ENCODE measurements at places on chromosomes 3 and 15.

- no peak for DNase-seq
These were observed 23.1 kb downstream of the SCAP start for GRCh38 chr3:47452453-47453215.

DNA sequence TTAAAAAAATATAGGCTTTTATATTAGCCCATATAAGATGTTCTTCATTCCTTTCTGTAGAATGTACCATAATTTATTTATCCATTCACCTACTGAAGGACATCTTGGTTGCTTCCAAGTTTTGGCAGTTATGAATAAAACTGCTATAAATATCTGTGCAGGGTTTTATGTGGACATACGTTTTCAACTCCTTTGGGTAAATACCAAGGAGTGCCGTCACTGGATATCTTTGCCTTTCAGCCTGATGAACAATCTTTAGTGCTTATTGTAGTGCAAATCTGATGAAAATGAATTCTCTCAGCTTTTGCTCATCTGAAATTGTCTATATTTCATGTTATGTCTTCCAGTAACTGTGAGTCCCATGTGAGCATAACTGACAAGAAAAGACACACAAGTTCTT is 26.6 kb upstream of the BLM start:
- DNase-seq, result no peak

DNA sequence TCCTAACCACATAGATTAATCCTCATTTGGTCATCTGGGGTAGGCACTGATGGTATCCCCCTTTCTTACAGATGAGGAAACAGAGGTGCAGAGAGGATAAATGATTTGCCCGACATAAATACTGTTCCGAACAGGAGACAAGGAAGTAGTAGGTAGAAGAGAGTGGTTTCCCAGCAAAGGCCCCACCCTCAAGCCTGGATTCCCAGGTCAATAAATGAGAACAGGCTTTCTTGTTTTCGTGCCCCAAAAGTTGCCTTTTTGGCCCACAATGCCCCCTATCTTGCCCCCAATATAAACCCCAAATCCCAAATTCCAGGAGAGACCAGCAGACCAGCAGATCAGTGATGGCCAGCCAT is 125.5 kb upstream of the PRR20G start:
- no peak for DNase-seq

GRCh38 chr3:71454512-71455403 is 128.8 kb downstream of the FOXP1 start:
- DNase-seq, result no peak

DNA sequence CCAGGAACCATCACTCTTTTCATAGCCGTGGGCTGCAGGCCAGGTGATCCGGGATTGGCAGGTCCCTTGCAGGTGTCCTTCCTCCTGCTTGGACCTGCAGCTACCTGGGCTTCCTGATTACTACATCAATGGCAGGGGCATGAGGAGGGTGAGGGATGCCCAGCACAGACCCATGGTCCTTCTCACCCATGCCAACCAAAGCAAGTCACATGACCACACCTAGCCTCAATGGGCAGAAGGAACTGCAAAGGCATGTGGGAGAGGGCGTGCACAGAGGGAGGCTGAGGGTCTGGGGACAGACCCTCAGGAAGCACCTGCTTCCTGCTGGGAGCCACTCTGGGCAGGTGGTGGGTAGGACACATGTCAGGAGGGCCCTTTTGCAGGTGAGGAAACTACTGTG is 105.2 kb downstream of the NUP210 start:
- DNase-seq, result no peak

GRCh38 chr3:6179761-6180160 is 681.2 kb upstream of the GRM7 start:
- DNase-seq, result no peak

DNA sequence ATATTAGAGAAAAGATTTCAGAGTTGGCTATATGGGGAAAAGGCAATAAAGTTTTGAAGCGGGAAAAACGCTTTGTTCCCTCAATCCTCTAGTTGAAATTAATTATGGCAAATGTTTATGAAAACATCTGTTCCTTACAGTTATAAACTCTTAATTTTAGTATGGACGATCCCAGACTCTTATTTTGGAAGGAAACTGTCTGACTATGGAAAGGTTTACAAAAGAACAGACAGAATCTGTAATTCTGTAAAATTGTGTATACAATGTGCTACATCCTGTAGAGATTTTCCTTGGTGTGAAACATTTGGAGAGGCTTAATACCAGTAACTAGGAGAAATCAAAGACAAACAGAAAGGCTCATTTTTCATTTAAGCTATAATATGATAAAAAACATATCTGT is 311.8 kb downstream of the TBC1D5 start:
- no peak for DNase-seq

- DNase-seq, result no peak
These were observed 215.8 kb downstream of the AGBL1 start for GRCh38 chr15:86295511-86295910.

DNA sequence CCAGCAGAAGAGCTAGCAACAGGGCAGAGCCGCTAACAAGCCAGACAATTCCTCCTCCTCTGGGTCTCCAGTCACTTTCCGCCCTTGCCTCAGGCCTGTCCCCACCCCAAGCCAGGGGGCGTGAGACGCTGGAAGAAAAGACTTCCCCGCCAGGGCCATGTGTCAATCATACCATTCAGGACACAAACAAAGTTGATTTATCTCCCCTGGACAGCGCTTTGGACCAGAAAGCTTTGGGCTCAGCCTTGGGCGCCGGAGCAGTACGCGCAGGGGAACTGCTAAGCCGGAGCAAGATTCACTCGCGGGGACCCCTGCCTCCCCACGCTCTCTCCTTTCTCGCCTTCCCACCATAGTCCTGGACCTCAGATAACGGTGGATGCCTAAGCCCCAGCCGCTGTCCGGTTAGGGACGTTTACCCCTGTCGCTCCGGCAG is 479 bp downstream of the LRRC2 start:
- DNase-seq, result no peak

DNA sequence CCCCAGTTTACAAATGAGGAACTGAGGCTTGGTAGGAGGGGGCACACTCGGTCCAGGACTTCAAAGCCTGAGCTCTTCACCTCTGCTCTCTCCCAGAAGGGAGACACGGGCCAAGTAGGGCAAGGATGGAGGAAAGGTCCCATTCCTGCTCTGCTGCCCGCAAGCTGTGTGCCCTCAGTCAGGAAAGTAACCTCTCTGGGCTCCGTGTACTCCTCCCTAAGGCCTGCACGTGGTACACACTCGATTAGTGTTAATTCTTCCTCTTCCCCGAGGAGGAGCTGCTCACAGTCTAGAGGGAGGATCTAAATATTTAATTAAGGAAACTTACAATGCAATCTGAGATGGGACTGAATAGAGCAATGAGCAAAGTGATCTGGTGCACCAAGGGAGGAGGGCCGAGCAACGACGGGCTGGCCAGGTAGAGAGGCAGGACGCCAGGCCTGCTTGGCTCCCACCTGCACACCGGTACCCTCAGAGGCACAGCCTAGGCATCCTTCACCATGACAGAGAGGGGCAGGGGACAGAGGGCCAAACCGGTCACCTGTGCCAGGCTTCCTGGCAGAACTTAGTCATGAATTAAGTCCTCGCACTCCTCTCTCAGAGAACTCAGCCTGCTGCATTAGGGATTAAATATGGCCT is 47.2 kb upstream of the IQSEC1 start:
- no peak for DNase-seq

DNA sequence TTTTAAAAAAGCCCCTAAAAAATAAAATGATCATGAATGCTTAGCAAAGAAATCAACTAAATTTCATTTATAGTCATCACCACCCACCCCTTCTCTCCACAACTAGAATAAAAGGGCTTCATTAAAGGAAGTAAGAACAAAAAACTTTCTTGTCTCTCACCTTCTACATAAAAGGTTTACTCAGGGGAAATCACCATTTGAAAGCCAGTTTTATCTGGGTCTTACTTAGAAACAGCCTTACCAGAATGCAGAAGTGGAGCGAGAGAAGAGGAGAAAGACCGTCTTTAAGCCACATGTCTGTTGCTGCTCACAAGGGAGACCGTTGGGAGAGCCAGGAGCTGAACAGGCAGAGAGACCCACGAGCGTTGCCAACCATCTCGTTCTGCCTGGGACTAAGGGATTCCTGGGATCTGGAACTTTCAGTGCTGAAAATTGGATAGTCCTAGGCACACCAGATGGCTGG is 350.1 kb upstream of the PROK2 start:
- no peak for DNase-seq

DNA sequence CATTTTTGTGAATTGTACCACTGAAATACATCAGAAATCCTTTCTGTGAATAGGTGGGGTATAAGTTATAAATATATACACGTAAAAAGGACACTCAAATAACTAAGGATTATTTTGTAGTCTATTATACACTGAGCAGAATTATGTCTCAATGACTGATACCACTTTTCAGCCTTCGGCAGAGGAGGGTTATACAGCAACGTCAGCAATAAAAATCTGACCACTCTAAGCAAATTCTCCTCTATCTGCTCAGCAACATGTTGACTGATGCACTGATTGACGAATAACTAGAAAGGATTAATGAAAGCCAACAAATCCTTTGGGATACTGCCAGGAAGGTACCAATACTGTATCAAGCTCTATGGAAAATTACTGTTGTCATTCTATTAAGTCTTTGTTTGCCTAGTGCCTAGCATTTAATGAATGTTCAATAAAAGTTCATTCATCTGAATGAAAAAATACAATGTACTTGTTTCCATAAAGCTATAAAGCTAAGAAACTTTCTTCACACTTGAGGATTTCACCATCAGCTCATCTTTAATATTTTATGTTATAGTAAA is 5.2 kb downstream of the ARPP19 start:
- DNase-seq, result peak; percentile 42

- peak; percentile 61 for DNase-seq
These were observed 691 bp upstream of the HDGFL3 start for GRCh38 chr15:83208367-83208661.

GRCh38 chr3:117473981-117474538 is 764.5 kb downstream of the TUSC7 start:
- DNase-seq, result peak; percentile 95

- DNase-seq, result no peak
These were observed 94.2 kb upstream of the THRB start for GRCh38 chr3:24588629-24589512.

DNA sequence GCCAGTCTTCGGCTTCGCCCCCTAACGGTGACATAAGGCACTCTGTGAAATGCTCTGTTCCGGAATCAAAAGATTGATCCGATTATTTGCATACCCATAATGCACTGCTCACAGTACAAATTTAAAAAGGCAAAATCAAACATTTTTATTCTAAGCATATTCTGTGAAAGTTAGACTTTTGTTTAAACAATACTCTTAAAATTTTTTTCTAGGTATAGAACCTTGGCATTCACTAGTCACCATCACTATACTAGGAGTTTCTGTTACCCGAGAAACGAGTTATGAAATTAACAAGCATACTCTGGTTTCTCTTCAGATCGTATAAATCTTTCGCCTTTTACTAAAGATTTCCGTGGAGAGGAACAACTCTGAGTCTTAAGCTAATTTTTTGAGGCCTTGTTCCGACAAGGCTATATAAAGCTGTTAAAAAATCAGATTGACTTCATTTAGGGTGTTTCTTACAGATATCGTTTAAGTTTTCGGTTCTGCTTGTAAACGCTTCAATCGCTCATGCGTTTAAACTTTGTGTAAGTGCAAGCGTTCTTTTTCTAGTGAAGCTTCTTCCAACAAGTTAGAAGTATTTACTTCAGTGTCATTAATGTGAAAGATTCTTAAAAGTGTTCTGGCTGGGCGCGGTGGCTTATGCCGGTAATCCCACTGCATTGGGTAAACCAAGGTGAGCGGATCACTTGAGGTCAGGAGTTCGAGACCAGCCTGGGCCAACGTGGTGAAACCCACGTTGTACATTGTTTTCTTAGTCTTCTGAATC is at the start of gene RNU5B-1:
Gene RNU5B-1, plus strand, starts transcription at position 297 of the 769 bp plus-strand sequence.
- peak; percentile 87 for DNase-seq

GRCh38 chr3:132399054-132399929 is 18.0 kb upstream of the DNAJC13 start:
- DNase-seq, result peak; percentile 61

DNA sequence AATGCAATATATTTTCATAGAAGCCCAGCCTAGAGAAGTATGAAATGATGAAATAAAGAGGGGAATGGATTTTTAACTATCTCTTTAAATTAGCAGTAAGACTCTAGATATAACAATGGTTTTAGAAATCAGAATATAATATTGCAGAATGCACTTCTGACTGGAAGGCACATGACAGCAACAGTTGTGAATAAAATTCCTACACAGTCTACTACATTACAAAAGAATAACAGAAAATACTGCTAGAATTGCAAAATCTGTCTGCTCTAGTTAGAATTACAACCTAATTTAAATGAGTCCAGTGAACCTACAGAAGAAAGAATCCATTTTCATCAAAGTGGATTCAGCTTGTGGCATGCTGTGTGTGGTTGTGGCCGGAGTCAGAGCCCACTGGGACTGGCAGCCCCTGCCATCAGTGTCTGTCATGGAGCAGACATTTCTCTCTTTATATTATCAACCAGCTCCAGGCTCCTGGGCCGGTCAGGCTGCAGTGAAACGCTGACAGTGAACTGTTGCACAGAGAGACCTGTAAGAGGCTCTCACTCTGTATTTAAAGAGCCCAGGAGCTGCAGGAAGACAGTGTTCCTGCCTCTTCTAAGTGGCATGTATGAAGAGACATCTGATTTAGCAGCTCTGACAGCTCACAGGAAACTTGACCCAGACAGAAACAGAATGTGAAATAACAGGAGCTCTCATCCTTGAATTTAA is 1523.8 kb upstream of the CADM2 start:
- peak; percentile 57 for DNase-seq

DNA sequence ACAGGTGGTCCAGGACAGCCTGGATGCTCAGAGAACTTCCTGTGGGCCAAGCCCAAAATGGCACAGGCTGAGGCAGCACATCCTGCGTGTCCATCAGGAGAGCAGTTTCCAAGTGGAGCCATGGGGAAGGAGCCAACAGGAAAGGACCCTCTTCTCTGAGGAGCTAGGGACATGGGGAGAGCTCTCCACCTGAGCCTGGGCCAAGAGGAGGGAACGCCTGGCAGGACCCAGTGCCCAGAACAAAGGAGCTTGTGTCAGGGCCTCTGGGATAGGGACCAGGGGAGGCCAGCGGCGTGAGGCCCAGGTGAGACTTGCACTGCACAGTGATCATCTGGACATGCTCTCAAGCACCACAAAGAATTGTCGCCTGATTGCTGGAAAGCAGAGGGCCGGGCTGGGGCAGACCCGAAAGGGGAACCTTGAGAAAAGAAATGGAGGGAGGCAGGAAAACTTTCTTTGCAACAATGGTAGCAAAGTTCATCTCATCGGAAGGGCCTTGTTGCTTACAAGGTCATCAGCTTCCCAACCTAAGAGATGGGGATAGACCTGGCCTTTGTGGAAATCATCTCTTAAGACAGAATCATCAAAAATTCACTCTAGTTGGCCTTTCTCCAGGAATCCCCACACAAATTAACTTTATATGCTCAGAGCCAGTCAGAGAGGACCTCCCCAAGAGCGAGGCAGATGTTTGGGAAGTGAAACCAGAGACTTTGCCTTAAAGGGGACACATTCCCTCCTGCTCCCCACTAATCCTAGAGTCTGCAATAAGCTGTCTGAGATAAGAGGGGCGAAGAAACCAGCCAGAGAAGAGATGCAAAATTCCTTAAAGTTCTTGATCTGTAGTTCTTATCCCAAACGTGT is 47.7 kb upstream of the HES1 start:
- DNase-seq, result no peak

GRCh38 chr15:98700519-98700918 is 52.2 kb downstream of the IGF1R start:
- DNase-seq, result no peak

GRCh38 chr3:133949438-133949837 is 53.8 kb upstream of the RAB6B start:
- peak; percentile 77 for DNase-seq

GRCh38 chr15:50797926-50798325 is 32.4 kb upstream of the SPPL2A start:
- no peak for DNase-seq
